Bronchus fibroblast of lung (primary cell): ENCODE measurements at places on chromosomes 1 and 21. TPM values are rescaled to one million over a fixed set of nuclear protein-coding genes. Genes with fewer than 3 reads are reported as not detected.

Gene KCNK1
- 1.8 and 2.7 TPM in 2 replicates for total RNA-seq

Gene CNTN2
- not detected in 2 replicates for total RNA-seq

Gene GIPC2
- total RNA-seq, result 2.1 and 3.0 TPM in 2 replicates

Gene SPRR2E
- not detected in 2 replicates for total RNA-seq

Gene SLAMF1
- not detected in 2 replicates for total RNA-seq

Gene OLIG2
- not detected in 2 replicates for total RNA-seq

Gene SLC30A7
- total RNA-seq, result 15.9 and 23.2 TPM in 2 replicates

Gene AMY1A
- total RNA-seq, result not detected in 2 replicates

Gene SPATA45
- total RNA-seq, result not detected in 2 replicates

Gene WDR64
- not detected in 2 replicates for total RNA-seq

Gene FCGR3A
- not detected in 2 replicates for total RNA-seq

Gene S100B
- 1.3 and 2.2 TPM in 2 replicates for total RNA-seq

Gene PGD
- 307 and 316 TPM in 2 replicates for total RNA-seq

Gene C1orf87
- under 0.01 TPM in 1 of 2 replicates, not detected in the other for total RNA-seq

Gene AGT
- under 0.01 and 0.17 TPM in 2 replicates for total RNA-seq

Gene LENEP
- total RNA-seq, result not detected in 2 replicates

Gene TTC22
- not detected in 2 replicates for total RNA-seq

Gene SLC45A3
- total RNA-seq, result 2.5 and 2.7 TPM in 2 replicates

Gene ADGRL2
- total RNA-seq, result 18.9 and 19.0 TPM in 2 replicates

Gene FAM151A
- total RNA-seq, result not detected in 2 replicates

Gene FCRL4
- total RNA-seq, result not detected in 2 replicates

Gene RBM11
- 0.15 TPM in 1 of 2 replicates, not detected in the other for total RNA-seq

Gene CCDC185
- not detected in 2 replicates for total RNA-seq

Gene ETNK2
- total RNA-seq, result 7.9 and 8.3 TPM in 2 replicates

Gene TRIM67
- not detected in 2 replicates for total RNA-seq

Gene PGLYRP3
- not detected in 2 replicates for total RNA-seq

Gene LUZP1
- total RNA-seq, result 8.9 and 10.6 TPM in 2 replicates

Gene BEND5
- 1.2 and 1.5 TPM in 2 replicates for total RNA-seq

Gene FCRL1
- total RNA-seq, result not detected in 2 replicates

Gene FAM163A
- not detected in 2 replicates for total RNA-seq

Gene ATP6V1G3
- total RNA-seq, result not detected in 2 replicates

Gene HSF2BP
- 0.34 and 0.45 TPM in 2 replicates for total RNA-seq

Gene LEFTY1
- total RNA-seq, result not detected in 2 replicates

Gene PTPN7
- not detected in 2 replicates for total RNA-seq

Gene TNFRSF1B
- total RNA-seq, result 9.4 and 11.9 TPM in 2 replicates

Gene TATDN3
- 12.8 and 14.0 TPM in 2 replicates for total RNA-seq

Gene ZNHIT6
- 5.4 and 7.9 TPM in 2 replicates for total RNA-seq

Gene MARK1
- 0.89 and 1.2 TPM in 2 replicates for total RNA-seq

Gene TNFAIP8L2
- total RNA-seq, result not detected in 2 replicates

Gene FAM131C
- total RNA-seq, result 0.17 and 0.45 TPM in 2 replicates

Gene CSF3R
- not detected in 2 replicates for total RNA-seq

Gene TCP10L
- not detected in 2 replicates for total RNA-seq
